ENCODE measurements at places on chromosomes 12 and 14.

DNA sequence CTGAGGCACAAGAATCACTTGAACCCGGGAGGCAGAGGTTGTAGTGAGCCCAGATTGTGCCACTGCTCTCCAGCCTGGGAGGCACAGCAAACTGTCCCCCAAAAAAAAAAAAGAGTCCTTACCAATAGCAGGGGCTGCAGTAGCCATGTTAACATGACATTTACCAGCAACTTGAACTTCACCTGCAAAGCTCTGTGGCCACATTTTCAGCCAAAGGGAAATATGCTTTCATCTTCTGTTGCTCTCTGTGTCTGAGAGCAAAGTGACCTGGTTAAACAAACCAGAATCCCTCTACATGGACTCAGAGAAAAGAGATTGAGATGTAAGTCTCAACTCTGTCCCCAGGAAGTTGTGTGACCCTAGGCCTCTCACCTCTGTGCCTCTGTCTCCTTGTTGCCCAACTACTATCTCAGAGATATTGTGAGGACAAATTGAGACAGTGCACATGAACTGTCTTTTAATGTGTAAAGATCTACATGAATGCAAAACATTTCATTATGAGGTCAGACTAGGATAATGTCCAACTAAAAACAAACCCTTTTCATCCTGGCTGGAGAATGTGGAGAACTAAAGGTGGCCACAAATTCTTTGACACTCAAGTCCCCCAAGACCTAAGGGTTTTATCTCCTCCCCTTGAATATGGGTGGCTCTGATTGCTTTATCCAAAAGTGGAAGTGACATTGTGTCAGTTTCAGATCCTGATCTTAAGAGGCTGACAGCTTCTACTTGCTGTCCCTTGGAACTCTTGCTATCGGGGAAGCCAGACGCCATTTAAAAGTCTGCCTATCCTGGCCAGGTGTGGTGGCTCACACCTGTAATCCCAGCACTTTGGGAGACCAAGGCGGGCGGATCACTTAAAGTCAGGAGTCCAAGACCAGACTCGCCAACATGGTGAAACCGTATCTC lies 24.7 kb upstream of the P2RX4 start:
- DNase-seq, result no peak

- DNase-seq, result no peak
These were observed 11.3 kb downstream of the VASH1 start for GRCh38 chr14:76772300-76773187.

DNA sequence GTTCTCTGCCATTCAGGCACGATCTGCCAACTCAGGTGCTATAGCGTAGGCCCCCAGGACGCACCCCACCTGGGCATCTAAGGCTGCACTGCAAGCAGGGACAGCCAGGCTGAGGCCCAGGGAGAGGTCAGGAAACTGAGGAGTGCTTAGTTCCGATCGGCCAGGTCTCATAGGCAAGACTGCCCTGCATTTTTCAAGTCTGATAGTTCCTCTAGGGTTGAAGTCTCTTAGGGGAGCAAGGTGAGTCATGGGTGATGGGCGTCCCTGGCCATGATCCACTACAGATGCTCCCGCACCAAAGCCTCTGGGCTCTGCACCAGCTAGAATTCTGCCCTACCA lies 13.2 kb downstream of the NOPCHAP1 start:
- no peak for DNase-seq

DNA sequence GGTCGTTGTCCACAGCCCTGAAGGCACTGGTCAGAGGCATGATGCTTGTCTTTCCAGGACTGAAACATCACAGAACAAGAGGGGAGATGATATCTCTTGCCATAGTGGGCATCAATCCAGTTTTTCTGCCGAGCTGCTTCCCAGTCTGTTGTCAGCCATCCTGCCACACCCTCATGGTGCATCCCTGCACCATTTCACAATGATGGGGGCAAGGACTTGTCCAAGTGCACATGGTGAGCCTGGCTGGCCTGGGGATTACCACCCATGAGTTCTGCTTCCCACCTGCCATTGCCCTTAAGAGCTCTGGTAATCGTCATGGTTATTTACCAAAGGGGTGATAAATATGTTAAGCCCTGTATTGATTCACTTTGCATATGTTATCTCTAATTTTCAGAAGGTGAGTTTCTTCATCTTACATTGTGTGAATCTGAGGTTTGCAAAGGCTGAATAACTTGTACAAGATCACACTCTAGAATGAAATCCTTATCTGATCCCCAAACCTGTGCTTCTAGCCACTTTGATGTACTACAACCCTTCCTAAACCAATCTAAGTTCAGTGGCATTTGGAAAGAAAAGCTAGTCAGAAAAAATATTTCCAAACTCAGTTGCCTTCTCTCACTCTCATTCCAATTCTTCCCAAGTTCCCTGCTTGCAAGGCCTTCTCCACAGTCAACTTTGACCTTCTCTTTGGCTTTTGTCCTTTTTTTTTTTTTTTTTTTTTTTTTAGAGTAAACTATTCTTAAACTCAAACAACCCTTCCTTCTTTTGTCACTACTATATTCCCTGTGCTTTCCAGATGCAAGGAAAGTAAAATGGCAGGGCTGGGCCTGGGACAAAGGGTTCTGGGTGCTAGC lies 2.3 kb downstream of the AVIL start:
- DNase-seq, result no peak

- no peak for DNase-seq
These were observed 41.2 kb downstream of the TMEM132D start for GRCh38 chr12:129862561-129863175.

DNA sequence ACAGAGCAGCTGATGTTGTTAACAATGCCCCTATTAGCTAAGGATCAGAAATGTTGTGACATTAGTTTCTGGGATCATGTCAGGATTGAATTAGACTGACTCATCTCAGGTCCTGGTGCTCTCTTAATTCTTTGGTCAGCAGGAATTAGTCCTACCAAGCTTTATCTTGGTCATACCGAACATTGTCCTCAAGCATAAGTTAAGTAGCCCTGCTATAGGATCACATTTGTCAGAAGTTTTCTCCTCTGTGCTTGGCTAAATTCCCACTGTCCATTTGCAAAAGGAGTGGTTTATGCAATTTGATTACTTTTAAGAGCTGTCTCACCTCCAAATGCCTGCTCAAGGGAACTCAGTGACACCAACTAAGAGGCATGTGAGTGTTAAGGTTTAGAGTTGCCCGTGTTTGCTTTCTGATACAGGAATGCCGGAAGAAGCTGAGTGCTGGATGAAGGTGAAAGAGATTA lies 48.4 kb upstream of the IFNG-AS1 start:
- peak; percentile 8 for DNase-seq

- DNase-seq, result no peak
These were observed 2.1 kb downstream of the ATP2B1 start for GRCh38 chr12:89706551-89706950.

DNA sequence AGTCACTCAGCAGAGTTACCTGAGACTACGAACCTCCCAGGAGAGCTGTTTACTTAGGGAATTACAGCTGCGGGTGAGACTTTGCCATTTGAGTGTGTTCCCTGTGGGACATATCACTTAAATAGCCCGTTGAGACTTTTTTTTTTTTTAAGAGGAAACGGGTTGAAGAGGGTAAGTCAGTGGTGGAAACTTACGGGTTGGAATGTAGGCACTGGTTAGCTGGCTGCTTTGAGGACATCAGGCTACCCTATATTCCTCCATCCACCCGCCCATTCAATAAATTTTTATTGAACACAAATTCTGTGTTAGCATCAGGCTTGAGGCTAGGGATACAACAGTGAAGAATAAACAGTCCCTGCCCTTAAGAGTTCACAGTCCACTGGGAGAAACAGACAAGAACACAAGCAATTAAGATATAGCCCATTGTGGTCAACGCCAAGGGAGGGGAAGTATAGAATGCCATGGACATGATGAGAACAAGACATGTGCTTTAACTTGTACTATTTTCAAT lies 88.1 kb upstream of the CPSF6 start:
- no peak for DNase-seq

DNA sequence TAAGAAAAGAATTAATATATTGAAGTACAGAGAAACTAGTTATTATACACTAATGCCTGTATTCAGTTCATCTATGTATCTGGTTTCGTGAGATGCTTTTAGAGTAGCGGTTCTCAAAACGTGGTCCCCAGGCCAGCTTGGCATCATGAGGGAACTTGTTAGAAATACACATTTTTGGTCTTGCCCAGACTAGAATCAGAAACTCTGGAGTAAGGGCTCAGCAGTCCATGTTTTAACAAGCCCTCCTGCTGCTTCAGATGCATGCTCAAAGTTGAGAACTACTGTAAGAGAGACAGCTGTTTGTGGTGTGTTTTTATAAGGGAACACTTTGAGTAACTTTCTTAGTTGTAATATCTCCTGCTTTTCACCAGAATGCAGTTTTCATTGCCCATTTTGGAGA lies 18.1 kb downstream of the GPATCH2L start:
- DNase-seq, result no peak

DNA sequence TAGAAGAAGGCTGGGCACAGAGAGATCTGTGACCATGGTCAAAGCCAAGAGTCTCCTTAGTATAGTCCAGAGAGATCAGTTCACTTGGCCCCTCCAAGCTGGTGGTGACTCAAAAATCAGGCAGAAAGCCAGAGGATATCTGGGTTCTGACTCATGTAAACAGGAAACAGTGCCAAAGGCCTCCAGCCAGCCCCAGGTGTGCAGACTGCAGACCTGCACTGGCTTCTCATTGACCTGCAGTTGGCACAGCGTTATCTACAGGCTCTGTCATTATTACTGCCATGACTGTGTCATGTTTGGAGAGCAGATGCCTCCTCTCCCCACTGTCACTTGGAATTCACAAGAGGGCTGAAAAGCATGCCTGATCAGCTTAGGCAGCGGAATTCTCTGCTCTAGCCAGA lies 295.7 kb upstream of the PRKD1 start:
- DNase-seq, result peak; percentile 97

DNA sequence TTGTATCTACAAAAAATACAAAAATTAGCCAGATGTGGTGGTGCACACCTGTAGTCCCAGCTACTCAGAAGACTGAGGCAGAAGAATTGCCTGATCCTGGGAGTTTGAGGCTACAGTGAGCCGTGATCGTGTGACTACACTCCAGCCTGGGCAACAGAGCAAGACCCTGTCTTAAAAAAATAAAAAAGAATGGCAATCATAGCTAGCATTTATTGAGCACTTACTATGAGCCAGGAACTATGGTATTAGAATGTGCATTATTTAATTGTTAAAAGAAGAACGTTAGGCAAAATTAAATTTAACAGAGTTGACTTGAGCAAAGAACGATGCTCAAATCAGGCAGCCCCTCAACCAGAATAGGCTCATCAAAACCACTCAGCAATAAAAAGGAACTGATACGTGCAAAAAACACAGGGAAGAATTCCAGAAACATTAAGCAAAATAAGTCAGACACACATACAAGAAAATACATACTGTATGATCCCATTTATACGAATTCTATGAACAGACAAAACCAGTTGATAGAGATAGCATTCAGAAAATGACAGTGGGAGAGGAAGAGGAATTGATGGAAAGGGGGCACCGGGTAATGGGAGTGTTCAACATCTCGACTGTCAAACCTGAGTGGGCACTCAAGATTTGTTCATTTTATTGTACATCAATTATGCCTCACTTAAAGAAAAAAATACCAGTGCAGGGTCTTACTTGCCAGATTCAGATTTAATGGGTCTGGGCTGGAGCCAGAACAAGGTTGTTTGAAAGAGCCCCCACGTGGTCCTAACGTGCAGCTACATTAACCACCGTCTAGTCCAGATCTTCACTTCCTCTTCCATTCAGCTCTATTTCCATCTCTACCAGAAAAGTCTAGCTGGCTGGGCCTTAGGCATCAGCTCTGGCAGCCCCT lies 8.0 kb downstream of the SCNN1A start:
- DNase-seq, result no peak

DNA sequence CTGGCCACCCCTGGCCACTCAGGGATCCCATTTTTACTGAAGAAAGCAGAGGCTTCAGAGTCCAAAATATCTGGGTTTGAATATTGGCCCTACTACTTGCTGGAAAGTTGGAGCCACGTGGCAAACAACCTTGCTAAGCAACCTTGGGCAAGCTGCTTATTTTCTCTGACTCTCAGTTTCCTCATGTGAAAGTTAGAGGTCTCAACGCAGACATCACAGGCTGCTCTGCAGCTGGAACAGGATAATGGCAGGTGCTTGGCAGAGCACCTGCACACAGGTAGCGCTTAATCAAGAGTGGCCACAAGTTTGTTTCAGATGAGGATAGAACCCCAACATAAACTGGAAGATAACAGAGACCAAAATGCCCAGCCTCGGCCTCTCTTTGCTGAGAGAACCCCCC lies 28.1 kb upstream of the CCND2 start:
- no peak for DNase-seq

GRCh38 chr14:74502236-74503019 lies 8.9 kb downstream of the ISCA2 start:
- no peak for DNase-seq

DNA sequence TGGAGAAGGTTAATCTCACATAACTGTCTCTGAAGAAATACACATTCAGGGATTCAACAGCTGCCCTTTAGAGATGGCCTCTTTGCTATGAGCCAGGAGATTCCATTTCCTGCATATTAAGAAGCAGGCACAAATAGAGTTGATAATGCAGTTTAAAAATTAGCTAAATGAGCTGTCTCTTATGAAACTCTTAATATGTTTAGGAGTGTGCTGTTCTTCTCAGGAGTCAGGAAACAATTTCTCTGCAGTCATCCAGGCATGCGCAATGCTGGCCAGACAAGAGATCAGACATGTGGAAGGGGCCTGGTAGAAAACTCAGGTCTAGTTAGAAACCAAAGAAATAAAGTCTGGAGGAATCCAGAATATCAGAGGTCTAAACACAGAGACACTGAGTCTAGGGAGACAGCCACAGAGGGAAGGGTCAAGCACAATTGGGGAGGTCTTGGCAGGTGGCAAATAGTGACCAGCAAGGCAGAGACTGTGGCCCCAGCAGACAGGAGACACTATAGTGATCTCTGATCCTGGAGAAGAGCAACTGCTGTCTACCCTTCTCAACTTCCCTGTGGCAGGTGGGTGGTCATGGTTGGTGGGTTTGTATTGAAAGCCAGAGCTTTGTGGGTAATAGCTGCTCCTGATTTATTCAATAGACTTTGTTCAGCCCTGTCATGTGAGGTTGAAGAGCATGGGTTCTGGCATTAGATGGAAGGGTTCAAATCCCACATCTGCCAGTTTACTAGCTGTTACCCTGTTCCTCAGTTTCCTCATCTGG lies 185.8 kb upstream of the RMST start:
- no peak for DNase-seq

All from HS-27A (cell line).